ENCODE measurements at places on chromosomes 16 and 17.

GRCh38 chr17:58312829-58313228, 15.8 kb downstream of the TSPOAP1 start:
- DNase-seq: no peak

DNA sequence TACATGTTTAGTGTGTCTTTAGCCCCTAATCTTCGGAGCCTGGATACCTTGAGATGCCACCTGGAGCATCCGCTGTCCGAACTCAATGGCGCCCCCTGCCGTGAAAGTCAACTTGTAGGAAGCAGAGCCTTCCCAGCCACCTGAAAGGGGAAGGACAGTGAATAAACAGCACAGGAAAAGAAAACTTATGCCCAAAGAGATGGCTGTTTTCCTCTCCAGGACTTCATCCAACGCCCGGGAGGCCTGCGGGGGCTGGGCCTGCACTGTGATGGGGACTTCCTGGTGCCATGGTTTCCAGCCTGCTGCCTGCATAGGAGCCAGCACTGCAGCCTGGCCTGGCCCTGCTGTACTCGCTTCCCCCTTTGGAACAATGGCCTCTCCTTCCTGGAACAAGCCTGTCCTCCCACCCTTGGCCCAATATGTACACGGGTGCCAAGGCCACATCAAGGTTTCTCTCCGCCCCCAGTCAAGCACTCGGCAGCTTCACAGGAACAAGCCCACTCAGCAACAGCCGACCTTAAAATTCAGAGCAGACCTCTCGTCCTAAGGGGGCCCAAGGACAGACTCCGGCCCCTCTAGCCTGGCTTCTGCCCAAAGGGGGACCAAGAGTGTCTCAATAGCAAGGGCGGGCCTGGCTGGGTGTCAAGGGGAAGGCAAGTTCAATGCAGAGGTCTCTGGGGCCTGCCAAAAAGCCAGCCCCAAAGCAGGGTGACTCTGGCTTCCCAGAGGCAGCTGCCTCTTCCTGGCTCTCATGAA, 4.5 kb upstream of the UNC13D start:
- DNase-seq: peak; percentile 87

DNA sequence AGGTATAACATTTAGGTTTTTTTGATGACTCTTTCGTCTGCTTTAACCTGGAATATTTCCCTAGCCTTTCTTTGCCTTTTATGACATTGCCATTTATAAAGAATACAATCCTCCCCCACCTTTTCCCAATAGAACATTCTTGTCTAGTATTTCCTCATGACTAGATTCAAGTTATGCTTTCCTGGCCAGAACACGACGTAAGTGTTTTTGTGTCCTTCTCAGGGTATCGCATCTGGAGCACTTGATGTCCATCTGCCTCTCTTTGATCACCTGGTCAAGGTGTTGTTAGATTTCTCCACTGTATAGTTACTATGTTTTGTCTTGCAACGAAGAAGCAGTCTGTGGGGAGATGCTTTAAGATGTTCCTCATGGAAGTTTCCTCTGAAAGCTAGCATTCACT, 87.4 kb downstream of the MSI2 start:
- no peak for DNase-seq

DNA sequence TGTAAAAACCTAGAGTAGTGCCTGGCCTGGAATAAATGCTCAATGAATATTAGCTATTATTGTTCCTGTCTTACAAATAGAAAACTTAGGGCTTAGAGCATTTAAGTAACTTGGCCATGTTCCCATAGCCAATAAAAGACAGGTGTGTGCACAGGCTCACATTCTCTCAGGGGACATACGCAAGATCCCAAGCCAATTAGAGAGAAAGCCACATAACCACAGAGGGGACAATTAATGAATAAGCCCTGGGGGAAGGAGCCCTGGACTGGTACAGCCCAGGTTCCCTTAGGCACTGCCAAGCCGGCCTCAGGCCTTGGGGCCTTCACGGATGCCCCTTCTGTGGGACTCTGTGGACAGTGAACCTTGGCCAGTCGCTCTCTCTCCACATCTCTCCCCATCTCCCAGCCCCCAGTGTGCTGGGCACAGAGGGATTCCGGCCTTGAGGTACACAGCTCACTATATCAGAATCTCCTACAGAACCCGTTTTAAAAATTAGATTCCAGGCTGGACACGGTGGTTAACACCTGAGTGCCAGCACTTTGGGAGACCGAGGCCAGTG, 27.3 kb upstream of the ABCC12 start:
- no peak for DNase-seq

DNA sequence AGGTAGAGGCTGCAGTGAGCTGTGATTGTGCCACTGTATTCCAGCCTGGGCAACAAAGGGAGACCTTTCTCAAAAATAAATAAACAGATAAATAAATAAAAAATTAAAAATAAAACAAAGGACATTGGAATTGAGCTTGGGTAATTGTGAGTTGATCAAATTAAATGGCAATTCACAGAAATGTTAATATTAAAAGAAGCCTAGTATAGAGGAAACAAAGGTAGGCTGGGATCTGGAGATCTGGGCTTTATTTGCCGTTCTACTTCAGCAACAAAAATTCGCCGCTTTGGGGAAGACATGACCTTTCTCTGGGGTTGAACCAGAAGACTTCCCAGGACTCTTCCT, 332 bp upstream of the VPS25 start:
- no peak for DNase-seq

- DNase-seq: no peak
Observed at GRCh38 chr17:55659661-55660060, 63.0 kb downstream of the TMEM100 start.

DNA sequence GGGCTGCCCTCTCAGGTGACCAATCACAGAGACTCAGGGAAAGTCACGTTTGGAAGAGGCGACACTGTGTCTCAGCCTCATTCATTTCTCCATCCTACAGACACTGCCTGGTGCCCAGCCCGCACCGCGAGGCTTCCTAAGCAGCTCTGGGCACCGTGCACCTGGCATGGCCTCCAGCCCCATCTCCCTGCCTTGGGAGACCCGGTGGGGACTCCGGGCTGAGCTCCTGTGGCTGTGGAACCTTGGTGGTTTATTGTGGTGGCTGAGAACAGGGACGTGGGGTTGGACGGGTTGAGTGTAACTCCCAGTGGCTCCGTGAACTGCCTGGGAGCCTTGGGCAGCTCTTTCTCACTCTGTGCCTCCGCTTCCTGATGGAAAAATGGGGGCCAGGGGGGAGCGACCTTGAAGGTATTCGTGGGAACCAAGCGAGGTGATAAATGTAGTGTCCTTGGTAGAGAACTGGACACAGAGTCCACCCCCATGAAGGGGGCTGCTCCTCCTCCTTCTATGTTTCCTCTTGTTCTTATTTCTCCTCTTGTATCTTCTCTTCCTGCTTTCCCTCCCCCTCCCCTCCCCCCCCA, 215.4 kb downstream of the SEC14L1 start:
- no peak for DNase-seq

- DNase-seq: peak; percentile 79
Observed at GRCh38 chr16:30472328-30472942, at the start of gene ITGAL. ITGAL (plus strand) TSS chr16:30472742; CDS start chr16:30472838, 96 bp downstream.

DNA sequence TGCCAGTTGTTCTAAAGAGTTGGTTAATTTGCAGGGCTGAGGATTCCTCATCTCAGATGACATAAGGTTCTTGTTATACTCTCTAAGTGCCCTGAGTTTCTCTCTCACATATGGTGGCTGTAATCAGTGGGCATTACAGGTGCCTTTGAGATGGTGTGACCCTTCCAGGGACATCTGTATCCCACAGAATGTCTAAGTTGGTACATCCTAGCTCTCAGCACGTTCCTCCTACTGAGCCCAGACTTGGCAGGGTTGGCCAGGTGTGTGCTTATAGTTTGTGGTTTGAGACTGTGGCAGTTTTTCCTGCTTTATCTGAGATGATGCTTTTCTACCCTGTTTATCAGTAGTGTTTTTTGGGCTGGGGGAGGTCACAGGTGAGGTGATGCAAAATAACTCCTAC, 36.3 kb downstream of the SPECC1 start:
- DNase-seq: no peak

DNA sequence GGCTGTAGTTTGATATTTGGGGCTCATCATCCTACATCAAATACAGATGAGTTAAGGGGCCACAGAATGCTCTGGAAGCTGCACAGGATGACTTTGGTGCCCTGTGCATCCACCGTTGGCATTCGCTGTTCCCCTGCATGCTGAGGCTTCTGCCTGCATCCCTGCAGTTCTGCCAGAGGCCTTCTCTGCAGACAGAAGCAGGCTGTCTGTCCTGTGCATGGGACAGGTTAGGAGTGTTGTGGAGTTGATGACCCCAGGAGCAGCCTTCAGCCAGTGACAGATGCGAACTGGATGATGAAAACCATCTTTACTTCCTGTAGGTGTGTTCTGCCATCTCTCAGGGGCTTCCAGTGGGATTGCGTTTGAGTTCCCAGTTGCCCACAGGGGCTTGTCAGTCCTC, 13.6 kb upstream of the TNS4 start:
- DNase-seq: no peak

- no peak for DNase-seq
Observed at GRCh38 chr17:57480438-57481196, 224.3 kb downstream of the MSI2 start.

GRCh38 chr16:57372372-57373116, at the start of gene CX3CL1:
CX3CL1 (plus strand) TSS chr16:57372490; CDS start chr16:57372569, 79 bp downstream.
- DNase-seq: no peak

- DNase-seq: peak; percentile 83
Observed at GRCh38 chr16:31105677-31106213, 2.4 kb upstream of the BCKDK start.
